ENCODE measurements at places on chromosomes 16 and 17.

- DNase-seq = no peak
Observed at GRCh38 chr16:51095890-51096626, 55.0 kb downstream of the SALL1 start.

DNA sequence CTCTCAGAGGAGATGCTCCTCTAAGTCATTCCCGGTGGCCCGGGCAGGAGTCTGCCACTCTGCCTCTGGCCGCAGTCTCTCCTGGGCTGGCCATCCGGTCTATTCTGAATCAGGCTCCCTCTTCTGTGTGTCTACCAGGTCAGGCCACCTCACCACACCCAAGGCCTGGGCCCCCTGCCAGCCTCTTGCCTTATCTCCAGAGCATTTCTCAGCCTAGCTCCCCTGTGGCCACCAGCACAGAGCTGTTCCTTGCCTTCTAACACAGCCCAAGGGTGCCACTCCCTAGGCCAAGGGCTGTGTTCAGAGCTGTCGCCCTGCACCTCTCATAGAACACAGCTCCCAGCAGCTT is 55.3 kb downstream of the MYO18A start:
- no peak for DNase-seq

DNA sequence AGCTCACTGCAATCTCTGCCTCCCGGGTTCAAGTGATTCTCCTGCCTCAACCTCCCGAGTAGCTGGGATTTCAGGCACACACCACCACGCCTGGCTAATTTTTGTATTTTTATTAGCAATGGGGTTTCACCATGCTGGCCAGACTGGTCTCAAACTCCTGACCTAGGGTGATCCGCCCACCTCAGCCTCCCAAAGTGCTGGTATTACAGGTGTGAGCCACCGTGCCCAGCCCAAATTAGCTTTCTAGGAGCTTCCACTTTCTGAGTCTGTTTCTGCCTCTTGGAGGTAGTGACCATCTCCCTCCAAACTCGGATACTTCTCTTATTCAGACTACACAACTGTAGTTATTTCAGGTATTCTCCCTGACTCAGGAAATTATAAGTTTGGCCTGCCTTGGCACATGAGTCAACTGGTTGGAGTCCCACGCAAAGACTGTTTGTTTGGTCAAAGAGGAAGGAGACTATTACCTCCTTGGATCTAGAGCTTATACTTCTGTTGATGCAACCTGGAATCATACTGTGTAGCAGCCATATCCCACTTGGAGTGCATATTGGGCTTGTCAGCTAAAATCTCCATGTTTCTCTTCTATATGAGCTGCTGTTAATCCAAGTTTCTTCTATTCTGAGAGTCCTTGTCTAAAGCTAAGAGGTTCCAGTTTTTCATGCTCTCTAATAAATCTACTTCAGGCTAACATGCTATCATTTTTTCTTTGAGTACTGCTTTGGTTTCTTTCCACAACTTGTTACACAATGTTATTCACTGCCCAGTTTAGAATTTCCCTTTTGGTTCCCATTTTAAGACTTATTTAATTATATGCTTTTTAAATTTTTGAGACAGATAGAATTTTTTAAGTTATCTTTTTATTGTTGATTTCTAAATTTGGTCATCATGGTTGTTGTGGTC is 7.5 kb downstream of the IL4R start:
- no peak for DNase-seq

DNA sequence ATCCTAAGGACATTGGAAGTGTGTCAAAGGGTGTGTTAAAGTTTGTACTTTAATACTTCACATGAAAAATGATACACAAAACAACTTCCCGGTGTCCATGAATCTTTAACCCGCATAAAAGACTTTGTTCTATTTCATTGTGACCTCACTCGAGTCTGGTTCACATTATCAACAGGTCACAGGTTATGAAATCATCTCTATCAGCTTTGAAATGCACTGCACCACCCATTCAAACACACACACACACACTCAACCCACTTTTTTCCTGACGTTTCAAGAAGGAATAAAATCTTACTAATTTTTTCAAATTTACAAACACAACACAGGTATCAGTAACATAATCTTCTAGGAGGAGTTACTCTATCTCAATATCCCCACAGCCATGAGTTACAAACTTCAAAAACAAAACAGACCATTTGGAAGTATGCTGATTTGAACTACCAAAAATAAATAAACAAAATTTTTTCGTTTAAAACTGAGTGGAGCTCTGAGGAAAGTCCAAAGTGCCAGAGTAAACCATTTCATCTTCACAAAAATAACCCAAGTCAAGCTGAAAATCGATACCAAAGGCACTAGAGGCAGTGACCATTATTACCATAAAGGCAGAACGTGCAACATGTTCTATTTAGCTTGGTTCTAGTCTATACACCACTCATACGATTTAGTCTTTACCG is 2.7 kb downstream of the ACOX1 start:
- DNase-seq = no peak

DNA sequence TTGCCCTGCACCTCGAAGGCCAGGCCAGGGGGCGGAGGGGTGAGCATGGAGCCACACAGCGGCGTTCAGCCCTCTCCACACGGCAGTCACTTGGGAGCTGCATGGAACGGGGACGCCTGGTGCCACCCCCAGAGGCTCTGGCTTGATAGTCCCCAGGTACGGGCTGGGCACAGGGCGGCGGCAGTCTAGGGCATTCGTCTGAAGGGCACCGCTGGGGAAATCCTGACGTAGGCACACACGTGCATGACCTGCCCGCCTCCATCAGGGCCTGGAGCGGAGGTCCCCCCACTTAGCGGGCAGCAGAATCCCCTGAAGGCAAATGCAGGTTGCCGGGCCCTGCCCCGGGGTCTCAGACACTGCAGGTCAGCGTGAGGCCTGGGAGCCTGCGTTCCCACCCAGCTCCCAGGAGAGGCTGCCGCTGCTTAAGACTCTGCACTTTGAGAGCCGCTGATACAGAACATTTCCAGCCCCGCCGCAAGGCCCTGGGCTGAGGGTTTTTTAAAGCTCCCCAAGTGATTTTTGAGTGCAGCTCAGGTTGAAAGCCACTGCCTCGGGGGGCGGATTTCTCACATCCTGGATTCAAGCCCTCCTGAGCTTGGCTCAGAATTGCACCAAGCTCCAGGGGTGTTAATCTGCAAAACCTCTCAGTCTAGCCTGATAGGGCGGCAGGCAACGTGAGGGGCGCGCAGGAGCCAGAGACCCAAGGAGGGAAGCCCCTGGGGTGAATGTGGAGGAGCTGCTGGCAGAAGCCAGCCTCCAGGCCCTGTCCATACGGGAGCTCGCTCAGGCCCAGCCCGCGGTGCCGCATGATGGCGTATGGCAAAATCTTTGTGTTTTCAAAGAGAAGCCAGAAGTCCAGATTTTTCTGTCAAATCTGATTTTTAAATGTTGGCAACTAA is 182.3 kb upstream of the GSE1 start:
- peak; percentile 0 for DNase-seq

Measured in activated naive CD8-positive, alpha-beta T cell treated with anti-CD3 and anti-CD28 coated beads, Interleukin-2, amount 50 U/mL, for 24 hours (primary cell).